ENCODE measurements at places on chromosomes 12 and 14.

GRCh38 chr14:57961786-57962060, 95.8 kb upstream of the SLC35F4 start:
- no peak for DNase-seq

DNA sequence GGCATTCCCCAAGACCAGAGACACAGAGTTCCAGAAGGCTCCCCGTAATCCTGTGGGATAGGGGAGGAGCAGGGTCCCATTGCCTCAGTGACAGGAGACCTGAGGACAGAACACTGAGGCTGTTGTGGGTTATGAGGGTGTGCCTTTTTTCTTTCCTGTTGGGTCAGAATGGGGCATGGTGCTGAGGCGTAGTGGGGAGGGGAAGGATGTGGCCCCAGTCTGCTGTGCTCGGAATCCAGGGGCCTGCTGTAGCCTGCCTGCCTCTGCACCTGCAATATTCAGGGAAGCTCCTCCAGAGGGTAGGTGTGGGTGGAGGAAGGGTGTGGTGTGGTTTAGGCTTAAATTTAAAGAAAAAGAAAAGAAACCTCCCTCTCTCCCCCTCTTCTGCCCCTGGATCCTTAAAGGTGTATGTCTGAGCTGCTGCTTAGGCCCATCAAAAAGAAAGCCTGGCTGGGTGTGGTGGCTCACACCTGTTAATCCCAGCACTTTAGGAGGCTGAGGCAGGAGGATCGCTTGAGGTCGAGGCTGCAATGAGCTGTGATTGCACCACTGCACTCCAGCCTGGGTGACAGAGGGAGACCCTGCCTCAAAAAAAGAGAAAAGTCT, 18.7 kb downstream of the PLEKHG3 start:
- DNase-seq, result no peak

DNA sequence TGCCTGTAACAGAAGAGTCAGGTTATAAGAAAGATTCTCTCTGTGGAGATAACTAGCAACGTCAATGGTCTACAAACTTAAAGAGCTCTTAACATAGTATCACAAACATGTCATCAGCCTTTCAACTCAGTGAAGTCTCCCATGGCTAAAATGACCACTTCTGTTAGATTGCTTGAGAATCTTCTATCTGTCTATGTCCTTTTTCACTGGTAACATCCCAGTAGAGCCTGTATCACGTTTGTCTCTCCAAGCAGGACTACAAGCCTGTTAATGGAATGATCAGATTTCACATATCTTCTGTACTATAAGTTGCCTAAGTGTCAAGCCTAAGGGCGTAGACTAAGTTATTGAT, 50.7 kb downstream of the SLC2A13 start:
- no peak for DNase-seq

GRCh38 chr12:47799357-47799955, 20.2 kb downstream of the HDAC7 start:
- DNase-seq, result no peak

GRCh38 chr14:94850309-94851211, 80.6 kb upstream of the GSC start:
- DNase-seq, result no peak

DNA sequence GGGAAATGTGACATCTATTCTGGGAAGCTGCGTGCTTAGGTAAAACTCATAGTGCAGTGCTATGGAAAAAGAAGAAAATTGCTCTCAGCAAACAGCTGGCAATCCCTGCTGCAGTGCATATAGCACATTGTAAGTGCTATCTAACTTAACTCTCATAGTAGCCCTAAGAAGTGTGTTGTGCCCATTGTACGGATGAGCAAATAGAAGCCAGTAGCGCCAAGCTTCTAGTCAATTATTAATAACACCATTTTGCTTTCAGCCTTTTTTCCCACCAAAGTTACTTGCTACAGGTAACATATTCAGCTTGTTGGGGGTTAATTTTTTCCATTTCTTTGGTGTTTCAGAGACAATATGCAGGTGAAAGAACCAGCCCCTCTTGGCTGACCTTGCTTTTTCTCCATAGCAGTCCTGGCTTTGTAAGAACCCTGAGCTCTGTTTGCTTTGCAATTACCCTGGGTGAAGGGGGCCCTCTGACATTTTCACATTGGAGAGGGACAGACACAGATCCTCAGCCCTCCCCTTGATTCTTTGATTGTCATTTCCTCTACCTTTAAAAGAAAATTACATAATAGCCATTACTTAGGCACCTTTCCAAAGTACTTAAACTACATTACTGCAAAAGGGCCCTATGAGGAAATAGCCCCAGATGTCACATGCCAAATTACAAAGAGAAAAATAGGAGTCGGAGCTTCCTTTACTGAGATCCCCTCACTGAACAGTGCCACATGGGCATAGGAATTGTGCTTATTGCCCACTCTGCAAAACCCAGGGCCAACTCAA, 576.2 kb upstream of the TBX3 start:
- no peak for DNase-seq

- DNase-seq, result peak; percentile 30
These were observed 98.1 kb upstream of the VRK1 start for GRCh38 chr14:96698960-96699539.

DNA sequence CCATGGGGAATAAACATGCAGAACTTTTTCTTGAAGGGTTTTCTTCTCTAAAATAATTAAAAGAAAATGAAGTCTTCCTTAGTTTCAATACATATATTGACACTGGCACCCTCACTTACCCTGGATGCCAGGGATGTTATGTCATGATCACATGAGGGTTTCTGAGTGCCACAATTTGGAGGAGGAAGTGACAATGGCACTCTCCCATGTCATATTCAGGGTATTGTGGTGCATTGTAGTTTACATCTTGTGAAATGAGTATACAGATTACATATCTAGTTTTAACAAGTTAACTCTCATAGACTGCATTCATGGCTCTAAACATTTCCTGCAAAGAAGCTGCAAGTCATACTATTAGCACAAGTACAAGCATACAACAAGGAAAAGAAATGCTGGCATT, 37.7 kb downstream of the CCDC177 start:
- no peak for DNase-seq

- no peak for DNase-seq
These were observed 22.1 kb downstream of the GTF2A1 start for GRCh38 chr14:81198651-81199050.

- DNase-seq, result no peak
These were observed 41.6 kb downstream of the ACACB start for GRCh38 chr12:109157986-109158385.

GRCh38 chr12:57218030-57218853, 1.6 kb downstream of the NXPH4 start:
- DNase-seq, result no peak

DNA sequence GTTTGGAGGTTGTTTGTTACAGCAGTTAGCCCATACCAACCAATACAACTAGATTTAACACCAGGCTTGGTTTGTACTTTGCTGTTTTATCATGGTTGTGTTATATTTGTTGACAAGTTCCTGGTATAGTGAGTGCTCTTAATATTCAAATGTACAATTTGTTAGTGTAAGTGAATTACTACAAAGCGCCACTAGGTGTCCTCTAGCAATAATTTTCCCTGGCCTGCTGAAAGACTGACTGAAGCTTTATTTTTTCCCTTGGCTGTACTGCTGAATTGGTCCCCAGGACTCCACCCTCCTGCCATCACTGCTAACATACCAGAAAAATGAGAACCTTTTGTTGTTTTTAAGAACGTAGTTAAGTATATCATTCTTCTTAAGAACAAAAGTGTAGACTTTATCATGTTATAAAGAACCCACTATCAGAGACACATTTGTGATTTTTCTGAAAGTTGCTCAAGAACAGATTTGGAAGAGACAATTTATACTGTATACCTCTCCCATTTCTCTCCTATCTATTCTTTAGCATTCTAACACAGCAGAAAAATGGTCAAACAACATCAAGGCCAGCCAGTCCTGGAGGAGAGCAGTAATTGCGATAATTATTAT, 75.3 kb upstream of the FAR2 start:
- peak; percentile 29 for DNase-seq

DNA sequence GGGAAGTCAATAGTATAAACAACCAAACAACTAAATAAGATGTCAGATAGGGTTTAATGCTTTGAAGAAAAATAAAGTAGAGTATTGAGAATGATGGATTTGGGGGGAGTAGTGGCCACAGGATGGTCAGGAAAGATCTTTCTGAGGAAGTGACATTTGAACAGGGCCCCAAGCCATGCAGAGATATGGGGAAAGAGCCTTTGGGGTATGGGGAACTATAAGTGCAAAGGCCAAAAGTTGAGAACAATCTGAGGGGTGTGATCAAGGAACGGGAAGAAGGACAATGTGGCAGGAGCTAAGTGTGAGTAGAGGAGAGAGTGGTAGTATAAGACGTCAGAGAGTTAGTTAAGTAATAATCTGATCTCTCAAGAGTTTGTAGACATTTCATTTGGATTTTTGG, 1.3 kb downstream of the MRPS35 start:
- DNase-seq, result no peak

GRCh38 chr14:75232191-75232590, 46.4 kb upstream of the FOS start:
- DNase-seq, result no peak

- DNase-seq, result no peak
These were observed 79.5 kb downstream of the SLC25A47 start for GRCh38 chr14:100402631-100403030.

DNA sequence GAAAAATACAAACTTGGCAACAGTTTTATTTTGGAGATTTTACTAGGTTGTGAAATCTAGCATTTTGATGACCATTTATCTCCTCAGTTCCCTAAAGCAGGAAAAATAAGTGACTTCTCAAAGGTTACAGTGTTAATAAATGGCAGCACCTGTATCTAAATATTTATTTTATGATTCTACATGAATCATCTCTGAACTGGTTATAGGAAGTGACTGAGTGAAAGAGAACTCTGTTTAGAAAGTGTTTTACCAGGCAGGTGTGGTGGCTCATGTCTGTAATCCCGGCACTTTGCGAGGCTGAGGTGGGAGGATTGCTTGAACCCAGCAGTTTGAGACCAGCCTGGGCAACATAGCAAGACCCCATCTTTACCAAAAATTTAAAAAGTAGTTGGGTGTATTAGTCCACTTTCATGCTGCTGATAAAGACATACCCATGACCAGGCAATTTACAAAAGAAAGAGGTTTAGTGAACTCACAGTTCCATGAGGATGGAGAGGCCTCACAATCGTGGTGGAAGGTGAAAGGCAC, 26.3 kb downstream of the MIPOL1 start:
- DNase-seq, result no peak

DNA sequence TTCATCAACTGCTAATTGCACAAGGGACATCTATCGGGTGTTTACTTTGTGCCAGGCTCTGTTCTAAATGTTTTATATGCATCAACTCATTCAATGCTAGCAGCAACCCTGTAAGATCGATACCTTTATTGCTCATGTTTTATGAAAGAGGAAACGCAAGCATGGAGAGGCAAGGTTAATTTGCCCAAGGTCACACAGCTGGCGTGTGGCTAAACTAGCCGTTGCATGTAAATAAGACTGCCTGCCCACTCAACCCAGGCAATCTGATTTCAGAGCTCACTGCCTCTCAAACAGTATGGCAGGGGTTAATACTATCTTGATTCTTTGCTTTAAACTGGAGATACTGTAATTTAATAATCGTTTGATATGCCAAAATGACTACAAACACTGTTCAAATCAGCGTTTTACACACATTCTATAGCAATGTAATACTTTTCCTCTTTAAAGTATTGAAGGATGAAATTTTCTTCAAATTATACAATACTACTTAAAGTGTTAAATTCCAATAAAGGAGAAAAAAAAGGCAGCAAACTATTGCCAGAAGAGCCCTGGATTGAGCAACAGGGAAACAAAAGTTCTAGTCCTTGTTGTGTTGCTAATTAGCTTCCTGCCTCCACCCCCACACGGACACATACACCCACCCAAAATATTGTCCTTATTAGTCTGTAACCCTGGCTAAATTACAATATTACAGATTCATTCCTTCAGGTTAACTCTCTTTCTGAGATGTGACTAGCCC, 39.1 kb upstream of the DHRS7 start:
- peak; percentile 15 for DNase-seq

- DNase-seq, result no peak
These were observed 76.1 kb upstream of the RFX4 start for GRCh38 chr12:106506691-106507090.

DNA sequence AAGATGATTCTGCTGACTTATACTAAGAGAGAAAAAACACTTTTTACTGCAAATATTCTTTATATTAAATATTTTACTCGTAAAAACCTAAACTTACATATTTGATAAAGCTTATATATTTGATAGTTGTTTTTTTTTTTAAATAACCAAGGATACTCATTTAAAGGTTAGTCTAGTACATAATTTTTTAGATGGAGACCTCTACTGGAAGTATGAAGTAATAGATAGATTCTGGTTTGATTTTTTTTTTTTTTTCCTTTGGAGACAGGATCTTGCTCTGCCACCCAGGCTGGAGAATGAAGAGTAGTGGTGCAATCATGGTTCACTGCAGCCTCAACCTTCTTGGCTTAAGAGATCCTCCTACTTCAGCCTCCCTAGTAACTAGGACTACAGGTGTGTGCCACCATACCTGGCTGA, 16.4 kb downstream of the ARID2 start:
- DNase-seq, result peak; percentile 38

- no peak for DNase-seq
These were observed 11.4 kb upstream of the CYP46A1 start for GRCh38 chr14:99672506-99673304.

DNA sequence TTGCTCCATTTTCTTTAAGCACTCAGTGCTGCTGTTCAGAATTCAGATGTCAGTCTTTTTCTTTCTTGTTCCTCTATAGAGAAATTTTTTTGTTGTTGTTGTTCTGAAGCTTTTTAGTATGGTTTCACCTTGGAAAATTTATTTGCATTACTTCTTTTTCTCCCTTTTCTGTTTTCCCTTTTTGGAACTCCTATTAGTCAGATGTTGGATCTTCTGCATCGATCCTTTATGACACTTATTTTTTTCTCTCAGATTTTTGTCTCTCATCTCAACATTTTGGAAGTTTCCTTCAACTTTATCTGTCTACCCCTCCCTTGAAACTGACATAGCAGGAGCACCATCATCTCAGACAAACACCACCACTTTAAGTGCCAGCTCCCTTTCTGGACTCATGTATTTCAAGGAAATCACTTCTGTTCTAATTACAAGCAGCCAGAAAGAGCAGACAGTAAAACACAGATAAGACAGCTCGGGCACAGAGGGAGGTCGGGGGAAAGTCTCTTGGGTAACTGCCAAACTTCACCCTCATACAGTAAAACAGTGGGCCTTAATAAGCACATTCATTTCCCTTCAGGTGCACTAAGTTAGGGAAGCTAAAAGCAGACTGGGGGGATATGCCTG, 222.7 kb upstream of the PLXNC1 start:
- DNase-seq, result no peak
